Stimulated activated CD4-positive, alpha-beta T cell treated with anti-CD3 and anti-CD28 coated beads, Interleukin-12 subunit alpha, Interleukin-12 subunit beta, amount 100 ng/mL, for 4 hours (primary cell): ENCODE measurements at places on chromosomes 12 and 14.

DNA sequence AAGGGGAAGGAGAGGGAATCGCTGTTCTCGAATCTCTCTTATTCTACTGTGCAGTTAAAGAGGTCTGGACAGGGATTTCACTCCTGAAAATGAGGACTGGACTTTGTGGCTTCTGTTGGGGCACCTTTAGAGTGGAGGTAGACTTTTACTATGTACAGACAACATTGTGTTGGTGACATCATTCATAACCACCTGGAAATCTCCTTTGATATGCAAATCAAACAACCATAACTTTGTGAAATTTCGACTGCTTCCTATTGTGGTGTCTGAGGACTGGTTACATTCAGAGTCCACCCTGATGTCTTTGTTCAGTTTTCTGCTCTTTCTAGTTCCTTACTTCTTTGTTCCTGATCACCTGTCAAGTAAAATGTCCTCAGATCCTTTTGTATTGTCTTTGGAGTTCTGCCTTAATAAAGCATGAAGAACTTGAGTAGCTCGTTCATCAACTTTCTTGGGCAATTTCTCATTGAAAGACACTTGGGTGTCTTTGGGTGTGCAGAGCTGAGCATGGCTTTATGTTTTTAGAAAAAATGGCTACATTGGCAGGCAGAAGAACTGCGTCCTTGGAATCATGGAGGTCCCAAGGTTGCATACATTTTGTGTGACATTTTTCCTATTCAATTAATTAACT lies 29.8 kb downstream of the LRRK2 start:
- DNase-seq = no peak

DNA sequence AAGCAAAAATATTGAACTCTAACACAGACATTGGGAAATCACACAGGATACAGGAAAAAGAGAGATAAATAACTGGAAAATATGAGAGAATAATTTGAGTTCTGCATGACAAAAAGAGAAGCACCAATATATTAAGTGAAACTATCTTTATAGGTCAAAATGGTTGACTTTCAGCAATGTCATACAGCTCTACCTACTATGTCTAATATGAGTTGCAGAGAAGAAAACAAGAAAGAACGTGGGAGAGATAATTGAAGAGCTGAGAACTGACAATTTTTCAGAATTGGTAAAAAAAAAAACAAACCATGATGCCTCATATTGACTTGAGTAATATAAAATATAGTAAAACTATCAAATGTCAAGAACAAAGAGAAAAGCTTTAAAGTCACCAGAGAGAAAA lies 221.7 kb downstream of the BCL11B start:
- DNase-seq = no peak

GRCh38 chr14:35632676-35633075 lies 98.7 kb downstream of the INSM2 start:
- no peak for DNase-seq

- DNase-seq = no peak
Observed at GRCh38 chr12:113369391-113369985, 11.1 kb downstream of the PLBD2 start.

GRCh38 chr12:41652981-41653380 lies 464.9 kb downstream of the PDZRN4 start:
- no peak for DNase-seq
